ENCODE measurements at places on chromosomes 16 and 17.

- no peak for DNase-seq
Measured at GRCh38 chr17:34207572-34207971, 47.5 kb upstream of the CCL2 start.

- peak; percentile 33 for DNase-seq
Measured at GRCh38 chr16:29316761-29317183, 89.7 kb downstream of the NPIPB11 start.

GRCh38 chr17:71011391-71011790 is 842.1 kb downstream of the KCNJ2 start:
- no peak for DNase-seq

DNA sequence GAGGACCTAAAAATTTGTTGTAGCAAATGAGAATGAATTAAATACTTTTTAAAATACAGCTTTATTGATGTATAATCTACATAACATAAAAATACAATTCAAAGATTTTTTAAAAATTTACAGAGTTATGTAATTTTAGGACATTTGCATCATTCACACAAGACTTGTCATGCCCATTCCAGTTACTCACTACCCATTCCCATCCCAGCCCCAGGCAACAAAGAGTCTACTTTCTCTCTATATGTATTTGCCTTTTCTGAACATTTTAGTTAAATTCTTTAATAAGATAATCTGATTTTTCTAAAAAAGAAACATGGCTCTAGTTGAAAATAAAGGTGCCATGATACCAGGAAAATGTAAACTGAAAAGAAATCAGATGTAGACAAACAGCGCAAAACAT is 354.2 kb downstream of the PMP22 start:
- DNase-seq = no peak

DNA sequence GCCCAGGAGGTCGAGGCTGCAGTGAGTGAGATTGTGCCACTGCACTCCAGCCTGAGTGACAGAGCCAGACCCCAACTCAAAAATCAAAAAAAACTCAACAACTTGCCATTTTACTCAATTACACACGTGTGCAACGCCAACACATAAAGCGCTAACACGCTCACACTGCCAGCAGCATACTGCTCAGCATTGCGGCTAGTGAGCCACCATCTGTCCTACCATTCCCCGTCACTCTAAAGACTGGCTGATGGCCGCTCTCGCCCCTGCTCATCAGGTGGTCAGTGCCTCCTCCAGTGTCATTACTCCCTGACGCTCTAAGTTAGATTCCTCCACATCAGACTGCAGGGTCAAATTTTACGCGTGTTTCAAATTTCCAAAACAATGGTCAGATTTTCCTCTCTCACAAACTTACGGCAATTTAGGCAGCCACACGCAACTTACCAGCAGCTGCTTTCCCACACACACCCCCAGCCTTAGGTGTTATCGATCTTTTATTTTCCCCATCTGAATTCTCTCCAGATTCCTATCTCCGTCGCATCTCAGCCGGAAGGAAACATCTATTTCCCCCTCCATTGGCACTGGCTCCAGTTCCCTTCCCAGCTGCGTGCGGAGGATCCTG is 240.8 kb downstream of the C16orf95 start:
- no peak for DNase-seq

- peak; percentile 63 for DNase-seq
Measured at GRCh38 chr17:40399185-40399584, 18.5 kb downstream of the TOP2A start.

- DNase-seq = no peak
Measured at GRCh38 chr16:23339787-23340186, 37.7 kb downstream of the SCNN1B start.

GRCh38 chr16:48608452-48608851 is 1.5 kb downstream of the N4BP1 start:
- DNase-seq = peak; percentile 18

- peak; percentile 38 for DNase-seq
Measured at GRCh38 chr16:65024767-65025178, 97.1 kb downstream of the CDH11 start.

GRCh38 chr17:55037828-55038227 is 69.3 kb downstream of the STXBP4 start:
- peak; percentile 7 for DNase-seq

GRCh38 chr16:12796498-12796897 is 7.2 kb downstream of the CPPED1 start:
- peak; percentile 3 for DNase-seq

DNA sequence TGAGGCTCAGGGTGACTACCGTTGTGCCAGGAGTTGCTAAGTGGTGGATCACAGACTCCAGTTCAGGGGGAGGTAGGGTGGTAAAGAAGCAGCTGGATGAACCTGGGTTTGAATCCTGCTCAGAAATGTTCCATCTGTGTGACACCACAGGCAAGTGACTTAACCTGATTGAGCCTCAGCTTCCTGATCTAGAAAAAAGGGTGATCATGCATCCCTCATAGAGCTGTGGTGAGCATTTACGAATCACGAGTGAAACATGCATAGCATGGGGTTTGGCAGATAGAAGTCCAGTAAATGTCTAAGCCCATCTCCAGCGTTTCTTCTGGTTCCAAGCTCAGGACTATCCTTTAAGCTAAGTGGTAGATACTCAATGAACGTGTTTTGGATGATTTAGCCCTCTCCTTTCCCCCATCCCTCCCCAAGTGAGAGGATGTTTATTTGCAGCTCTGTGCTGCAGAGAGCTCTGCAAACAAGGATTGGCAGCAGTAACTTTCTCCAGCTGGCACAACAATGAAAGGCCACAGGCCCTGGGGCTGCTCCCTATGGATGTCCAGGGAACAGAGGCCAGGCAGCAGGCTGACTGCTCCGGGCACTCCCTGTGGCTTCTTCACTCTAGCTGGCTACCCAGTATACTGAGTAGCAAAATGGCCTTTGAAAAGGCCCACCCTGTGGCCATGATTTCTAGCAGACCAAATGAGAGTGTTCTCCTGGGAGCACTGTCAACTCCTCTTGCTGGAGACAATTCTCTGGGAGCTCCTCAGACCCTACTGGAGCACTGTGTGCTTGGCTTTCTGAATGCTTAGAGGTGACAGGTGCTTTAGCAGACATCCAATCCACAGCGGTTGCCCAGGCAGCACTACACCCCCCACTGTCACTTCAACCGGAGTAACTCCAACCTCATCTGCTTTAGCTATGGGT is 21.3 kb downstream of the CA4 start:
- no peak for DNase-seq

- peak; percentile 87 for DNase-seq
Measured at GRCh38 chr17:40647624-40648383, at the start of gene SMARCE1. Gene SMARCE1, minus strand, starts transcription at chr17:40647818. Its CDS starts 2,016 bp downstream, at chr17:40645802.

DNA sequence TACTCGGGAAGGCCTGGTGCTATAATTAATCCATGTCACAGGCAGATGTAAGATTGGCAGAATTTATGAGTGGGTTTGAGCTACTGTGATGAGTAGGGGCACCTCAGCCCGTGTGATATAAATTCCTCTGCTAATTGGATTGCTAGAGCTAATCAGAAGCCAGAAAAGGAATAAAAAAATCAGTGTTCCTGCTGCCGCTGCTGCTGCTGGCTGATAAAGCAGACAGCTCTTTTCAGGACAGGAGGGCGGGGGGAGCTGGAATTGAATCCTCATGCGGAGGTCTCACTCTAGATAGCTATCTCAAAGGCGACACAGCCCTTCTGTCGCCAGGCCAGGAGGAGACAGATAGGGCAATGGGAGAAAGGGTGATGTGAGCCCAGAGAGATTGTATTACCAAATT is 182.7 kb upstream of the ZFHX3 start:
- DNase-seq = no peak

DNA sequence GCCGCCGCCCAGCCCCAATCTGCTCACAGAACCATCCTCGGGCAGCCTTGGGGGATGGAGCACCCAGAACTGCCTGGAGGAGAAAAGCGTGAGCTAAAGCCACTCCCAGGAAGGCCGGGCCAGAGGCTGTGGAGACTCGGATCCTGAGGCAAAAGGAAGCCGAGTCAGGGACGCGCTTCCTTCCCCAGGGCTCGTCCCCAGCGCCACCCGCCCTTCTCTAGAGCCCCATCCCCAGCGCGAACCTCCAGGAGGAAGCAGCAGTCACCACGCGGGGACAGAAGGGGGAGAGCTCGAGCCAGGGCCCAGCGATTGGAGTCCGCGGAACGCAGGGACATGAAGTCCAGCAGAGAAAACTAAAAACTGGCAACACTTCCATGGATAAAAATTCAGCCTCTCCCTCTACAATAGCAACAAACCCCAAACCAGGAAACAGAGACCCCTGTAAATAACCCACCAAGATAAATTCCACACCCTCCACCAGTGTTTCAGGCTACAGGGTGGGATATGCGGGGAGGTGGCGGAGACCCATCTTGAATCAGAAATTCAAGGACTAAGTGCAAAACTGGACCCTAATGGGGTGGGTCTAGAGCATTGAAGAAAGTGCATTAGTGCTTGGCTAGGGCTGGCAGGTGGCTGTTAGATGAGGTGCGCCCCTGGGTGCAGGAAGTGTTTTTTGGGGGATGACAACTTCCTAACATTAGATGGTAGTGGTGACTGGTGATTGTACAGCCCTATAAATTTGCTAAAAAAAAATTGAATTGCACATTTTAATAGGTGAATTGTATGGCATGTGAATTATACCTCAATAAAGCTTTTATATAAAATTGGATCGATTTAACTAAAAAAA is 116.1 kb upstream of the METRNL start:
- peak; percentile 87 for DNase-seq

- DNase-seq = no peak
Measured at GRCh38 chr16:87367529-87367928, 16.0 kb downstream of the FBXO31 start.

- DNase-seq = no peak
Measured at GRCh38 chr16:84080378-84080777, 36.4 kb downstream of the MBTPS1 start.

DNA sequence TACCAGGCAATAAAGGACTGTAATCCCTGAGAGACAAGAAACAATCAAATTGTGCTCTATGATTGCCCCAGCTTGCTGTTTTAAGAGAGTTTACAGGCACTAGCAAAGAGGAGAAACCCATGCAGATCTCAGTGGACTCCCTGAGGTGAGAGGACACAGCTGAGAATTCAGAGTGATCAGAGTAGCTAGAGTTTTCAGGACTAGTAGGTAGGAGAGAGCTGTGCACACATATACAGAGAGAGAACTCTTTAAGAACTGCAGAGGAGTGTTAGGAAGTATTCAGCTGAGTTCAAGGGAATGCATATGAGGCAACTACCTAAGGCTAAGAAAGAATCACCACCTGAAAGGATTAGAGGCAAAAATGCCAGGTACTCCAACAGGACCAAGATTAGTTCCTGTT is 904.8 kb downstream of the CDH8 start:
- DNase-seq = no peak

DNA sequence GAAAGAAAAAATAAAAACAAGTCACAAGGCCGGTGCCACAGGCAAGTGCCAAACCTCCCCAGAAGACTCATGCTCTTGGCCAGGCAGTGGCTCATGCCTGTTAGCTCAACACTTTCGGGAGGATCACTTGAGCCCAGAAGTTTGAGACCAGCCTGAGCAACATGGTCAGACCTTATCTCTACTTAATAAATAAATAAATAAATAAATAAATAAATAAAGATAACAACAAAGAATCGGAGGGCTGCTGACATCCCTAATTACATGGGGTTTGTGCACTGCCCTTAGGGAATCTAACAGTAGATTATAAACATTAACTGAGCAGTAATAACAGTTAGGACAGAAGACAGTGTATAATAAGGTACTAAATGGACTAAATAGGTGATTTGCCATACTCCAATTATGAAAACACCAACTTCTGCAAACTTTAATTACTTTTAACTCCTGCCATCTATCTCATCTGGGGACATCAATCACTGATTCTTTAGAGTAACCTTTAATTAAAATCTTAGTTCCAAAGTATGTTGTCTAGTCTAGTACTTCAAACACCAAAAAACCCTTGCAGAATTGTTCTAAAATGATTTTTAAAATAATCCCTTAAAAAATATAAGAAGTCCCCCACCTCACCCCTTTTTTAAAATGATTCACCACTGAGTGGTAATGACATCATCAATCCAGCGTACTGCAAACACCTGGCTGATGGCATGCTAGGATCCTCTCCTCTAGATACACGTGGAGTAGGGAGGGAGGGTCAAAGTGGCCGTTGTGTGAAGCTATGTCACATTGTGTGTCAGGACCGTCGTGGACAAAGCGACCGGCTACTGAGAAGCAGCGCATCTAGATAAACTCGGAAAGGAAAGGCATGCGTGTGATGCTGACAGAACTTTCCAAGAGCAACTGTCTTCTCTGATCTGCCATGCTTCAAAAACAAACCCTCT is 28.5 kb downstream of the CYTH1 start:
- no peak for DNase-seq

GRCh38 chr17:73474370-73474988 is 162.7 kb upstream of the CDC42EP4 start:
- DNase-seq = peak; percentile 91

GRCh38 chr17:21037117-21037803 is 5.6 kb downstream of the USP22 start:
- DNase-seq = no peak

GRCh38 chr17:48472411-48473281 is 42.6 kb upstream of the SKAP1 start:
- peak; percentile 82 for DNase-seq

DNA sequence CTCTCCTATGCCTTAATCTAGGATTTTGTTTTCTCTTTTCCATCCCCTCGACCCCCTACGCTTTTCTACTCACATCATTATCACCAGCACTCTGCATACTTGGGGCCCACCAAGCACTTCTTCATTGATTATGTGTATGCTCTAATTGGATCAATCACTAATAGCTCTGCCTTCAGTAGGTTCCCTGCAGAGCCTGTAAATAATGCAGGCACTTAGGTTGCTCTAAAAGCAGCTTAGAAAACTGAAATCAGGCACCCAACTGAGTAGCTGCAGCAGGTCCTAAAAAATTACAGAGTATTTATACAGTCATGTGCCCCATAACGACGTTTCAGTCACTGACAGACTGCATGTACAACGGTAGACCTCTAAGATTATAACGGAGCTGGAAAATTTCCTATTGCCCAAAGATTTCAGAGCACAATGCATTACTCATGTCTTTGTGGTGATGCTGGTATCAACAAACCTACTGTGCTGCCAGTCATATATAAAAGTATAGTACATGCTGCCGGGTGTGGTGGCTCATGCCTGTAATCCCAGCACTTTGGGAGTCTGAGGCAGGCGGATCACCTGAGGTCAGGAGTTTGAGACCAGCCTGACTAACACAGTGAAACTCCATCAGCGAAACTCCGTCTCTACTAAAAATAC is 280.4 kb downstream of the HS3ST3B1 start:
- no peak for DNase-seq

DNA sequence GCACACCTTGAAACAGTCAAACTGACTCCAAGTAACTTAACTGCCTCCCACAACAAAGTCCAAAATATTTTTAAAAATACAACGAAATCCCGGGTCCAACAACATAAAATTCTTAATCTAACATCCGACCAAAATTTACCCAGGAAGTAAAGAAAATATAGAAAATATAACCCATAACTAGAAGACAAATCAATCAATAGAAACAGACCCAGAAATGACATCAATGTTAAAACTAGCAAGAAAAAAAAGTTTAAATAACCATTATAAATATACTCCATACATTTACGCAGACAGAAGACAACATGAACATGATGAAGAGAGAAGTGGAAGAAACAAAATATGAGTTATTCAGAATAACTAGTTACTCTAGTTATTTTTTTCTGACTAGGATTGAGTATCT is 3.7 kb downstream of the ZNF597 start:
- DNase-seq = no peak
